ENCODE measurements at places on chromosomes 5 and 9.

- DNase-seq, result no peak
These were observed 173.5 kb downstream of the SLIT3 start for GRCh38 chr5:169127431-169127830.

DNA sequence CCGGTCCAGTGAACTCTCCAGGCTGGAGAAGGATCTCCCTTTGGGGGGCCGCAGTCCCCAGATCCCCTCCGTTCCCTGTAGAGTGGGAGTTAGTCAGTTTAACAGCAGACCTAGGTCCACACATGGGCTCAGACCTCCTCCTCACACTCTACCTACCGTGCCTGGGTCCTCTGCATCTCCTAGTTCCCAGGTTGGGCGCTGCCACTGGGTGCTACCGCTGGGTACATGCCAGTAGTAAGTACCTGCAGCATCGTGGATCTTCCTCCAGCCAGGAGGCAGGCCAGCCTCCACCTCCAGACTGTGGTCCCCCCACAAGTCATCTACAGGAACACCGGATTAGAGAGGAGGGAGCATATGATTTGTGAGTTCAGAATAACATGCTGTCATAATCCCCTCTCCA lies 802 bp downstream of the APBB3 start:
- no peak for DNase-seq

- DNase-seq, result no peak
These were observed 701.7 kb downstream of the CETN3 start for GRCh38 chr5:89707891-89708290.

GRCh38 chr5:93893075-93893474 lies 151.7 kb upstream of the POU5F2 start:
- no peak for DNase-seq

DNA sequence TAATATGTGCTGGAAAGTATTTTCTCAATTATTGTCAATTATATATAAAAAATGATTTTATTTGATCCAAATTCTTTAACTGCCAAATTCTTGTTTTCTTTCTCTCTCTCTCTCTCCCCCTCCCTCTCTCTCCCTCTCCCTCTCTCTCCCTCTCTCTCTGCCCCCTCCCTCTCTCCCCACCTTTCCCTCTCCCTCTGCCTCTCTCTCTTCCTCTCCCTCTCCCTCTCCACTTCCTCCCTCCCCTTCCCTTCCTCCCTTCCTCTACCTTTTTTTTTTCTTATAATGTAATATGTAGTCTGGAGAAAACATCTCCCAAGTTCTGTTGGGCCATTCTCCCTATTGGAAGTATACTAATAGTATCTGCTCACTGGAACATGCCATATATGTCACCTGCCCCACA lies 6.4 kb upstream of the RFX3 start:
- no peak for DNase-seq
